Stimulated activated CD8-positive, alpha-beta memory T cell treated with anti-CD3 and anti-CD28 coated beads, Interleukin-15, amount 100 ng/mL, for 4 hours (primary cell): ENCODE measurements at places on chromosomes 16 and 17.

DNA sequence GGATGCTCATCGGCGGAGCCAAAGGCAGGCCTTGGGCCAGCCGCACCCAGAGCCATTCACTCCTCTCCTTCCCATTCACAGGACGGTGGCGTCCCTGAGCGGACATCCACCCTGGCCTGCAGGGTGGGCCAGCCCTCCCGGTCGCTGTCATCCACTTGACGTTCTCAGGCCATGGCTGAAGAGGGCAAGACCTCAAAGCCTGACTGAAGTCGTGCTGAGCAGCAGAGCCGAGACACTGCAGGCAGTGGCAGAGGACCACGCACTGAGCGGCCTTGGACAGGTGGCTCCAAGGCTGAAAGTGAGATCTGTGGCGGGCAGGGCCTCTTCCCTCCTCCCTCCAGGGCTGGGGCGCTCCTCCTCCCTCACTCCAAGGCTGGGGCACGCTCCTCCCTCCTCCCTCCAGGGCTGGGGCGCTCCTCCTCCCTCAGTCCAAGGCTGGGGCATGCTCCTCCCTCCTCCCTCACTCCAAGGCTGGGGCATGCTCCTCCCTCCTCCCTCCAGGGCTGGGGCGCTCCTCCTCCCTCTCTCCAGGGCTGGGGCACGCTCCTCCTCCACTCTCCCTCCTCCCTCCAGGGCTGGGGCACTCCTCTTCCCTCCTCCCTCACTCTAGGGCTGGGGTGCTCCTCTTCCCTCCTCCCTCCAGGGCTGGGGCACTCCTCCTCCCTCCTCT lies 24.1 kb downstream of the GNPTG start:
- no peak for DNase-seq

DNA sequence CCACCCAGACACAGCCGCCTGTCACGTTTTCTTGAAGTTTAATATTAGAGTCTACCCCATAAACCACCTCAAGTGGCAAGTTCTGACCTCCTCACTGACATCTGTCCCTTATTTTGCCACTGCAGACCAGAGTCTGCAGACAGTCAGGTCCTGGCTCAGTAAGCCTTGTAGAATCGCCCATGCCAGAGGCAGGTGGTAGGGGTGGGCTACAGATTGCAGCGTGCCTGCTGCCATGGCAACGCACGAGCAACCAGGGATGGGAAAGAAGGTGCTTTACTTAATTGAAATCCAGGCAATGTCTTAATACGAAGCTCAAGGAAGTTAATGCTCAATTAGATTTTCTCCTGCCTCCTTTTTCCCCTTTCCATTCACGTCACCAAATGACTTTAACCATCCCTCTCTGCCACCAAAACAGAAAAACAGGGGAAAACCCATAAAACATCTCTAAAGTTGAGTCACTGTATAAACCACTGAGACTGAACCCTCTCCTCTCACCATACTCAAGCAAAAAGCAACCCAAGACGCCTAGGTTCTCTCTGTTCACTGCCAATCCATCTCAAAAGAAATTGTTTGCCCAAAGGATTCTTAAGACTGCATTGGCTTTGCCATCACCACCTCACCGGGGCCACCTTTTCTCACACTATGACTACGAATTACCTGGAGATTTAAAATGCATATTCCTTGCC lies 228.8 kb downstream of the SLC39A11 start:
- no peak for DNase-seq

DNA sequence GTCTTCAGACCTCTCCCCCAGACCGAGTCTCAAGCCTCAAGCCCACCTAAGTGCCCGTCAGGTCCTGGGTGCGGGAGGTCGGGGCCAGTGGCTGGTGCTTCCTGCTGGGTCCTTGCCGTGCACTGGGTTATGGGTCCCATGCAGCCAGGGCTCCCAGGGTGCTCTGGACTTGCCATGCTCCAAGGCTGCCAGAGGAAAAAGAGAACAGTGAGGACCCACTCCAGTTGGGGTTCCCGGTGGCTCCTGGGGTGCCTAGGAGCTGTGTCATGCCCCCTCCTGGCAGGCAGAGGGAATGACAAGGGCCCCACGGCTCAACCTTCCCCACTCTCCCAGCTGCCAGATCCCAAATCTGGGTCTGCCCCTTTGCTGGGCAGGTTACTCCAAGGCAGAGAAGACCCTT lies 3.8 kb downstream of the SNX20 start:
- no peak for DNase-seq

DNA sequence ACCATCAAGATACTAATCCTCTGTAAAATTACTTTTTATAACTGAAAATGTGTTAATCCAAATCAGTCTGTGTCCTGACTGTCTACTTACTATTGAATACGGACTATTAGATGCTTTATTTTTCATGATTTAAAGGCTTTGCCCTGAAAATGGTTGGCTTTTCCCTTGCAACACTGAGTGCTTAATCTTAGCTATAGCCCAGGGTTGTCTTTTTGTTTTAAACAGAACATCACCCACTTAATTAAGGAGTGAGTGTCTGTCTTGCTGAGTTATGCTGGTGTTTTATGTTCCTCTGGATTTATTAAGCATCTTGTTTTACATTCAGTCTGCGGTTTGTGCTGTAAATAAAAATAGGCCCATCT lies 11.0 kb downstream of the FTO start:
- DNase-seq: no peak

DNA sequence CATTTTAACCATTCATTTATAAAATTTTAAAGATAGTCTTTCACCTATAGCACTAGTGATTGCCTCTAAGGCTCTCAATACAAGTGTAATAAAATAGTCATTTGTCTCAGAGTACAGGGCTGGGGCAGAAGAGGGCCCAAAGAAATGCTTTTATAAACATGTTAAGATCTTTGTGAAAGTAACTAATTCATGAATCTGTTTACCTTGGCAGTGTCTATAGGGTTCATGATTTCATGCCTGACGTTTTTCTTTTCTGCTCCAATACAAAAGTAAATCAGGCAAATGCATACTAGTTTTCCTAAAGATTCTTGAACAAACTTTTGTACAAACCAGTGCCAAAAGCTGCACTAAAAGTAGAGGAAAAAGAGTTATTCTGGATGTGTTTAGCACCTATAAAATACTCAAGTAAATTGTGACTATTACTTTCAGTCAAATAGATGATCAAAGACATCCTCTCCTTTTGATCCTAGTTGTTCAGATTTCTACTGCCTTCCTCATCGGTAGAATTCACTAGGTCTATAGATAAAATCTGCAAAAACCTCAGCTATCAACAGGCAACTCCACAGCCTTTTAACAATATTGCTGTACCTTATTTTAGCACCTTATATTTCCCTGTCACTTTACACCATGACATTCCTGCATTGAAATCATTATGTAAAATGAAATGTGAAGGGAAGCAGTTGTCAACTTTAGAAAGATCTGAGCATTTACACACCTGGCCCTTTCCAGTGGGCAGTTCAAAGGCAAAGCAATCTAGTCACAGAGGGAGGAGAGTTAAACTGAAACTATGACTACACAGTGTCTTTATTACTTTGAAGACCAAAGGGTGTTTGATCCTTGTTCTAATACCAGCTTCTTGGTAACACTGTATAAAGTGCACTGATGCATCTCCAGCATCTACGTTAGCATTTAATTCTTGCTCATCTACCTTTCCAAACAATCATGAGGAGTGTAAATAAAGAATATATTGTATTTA lies 100.0 kb upstream of the MED13 start:
- no peak for DNase-seq

GRCh38 chr16:66614161-66614802 lies 9.8 kb downstream of the CMTM3 start:
- DNase-seq: no peak

- DNase-seq: no peak
These were observed 30.9 kb downstream of the SERPINF1 start for GRCh38 chr17:1792495-1793446.

DNA sequence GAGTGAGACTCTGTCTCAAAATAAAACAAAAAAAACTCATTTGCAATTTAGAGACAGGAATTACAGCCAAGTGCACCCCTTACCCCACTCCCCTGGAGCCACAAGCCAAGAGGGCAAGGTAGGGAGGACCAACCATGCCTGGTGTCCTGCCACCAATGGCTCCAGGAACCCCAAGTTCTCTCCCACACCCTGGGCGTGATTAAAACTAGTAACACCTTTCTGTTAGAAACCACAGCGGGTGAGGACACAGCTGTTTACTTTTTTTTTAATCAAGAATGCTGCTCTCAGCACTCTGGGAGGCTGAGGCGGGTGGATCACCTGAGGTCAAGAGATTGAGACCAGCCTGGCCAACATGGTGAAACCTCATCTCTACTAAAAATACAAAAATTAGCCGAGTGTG lies 38.1 kb downstream of the ANKRD11 start:
- DNase-seq: no peak
